ENCODE measurements at places on chromosomes 7 and 10.

GRCh38 chr10:105844241-105844640 is 1203.2 kb downstream of the SORCS3 start:
- no peak for DNase-seq

GRCh38 chr7:29370531-29371314 is 176.1 kb downstream of the CHN2 start:
- no peak for DNase-seq

DNA sequence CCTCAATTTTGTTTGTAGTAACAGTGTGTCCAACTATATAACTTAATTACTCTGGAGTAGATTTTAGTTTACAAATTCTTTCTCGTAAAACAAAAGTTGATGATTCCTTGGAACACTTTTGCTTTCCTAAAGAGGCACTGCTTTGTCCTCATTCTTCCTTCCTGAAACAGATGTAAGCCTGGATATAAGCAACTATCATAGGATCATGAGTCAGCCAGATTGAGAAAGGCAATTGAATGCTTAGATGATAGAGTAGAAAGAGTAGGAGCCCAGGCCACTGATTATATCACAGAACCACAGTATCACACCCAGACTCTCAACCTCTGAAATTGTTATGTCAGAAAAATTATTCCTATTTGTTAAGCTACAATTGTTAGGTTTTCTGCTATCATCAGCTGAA is 69.9 kb downstream of the TMEM106B start:
- no peak for DNase-seq

DNA sequence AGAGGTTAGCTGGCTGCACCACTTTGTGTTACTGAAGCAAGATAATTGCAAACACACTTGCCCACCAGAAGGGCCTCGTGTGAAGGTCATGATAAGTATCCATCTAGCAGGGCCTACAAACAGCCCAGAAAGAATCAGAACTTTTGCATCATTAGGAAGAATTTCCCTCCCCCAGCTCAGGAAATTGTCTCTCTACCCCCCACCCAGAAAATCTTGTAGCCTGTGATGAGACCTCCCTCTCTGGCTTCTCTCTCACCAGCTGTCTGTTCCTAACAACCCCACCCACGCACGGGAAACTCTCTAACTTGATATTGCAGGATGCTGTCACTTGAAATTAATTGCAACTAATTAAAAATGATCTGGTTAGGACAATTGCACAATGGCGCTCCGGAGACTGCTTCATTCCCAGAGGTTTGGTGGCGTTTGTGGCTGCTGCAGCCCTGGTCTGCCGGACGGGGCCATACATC is 34.5 kb downstream of the ZNF503 start:
- DNase-seq = no peak

- DNase-seq = no peak
Measured at GRCh38 chr10:99524050-99524666, 8.6 kb upstream of the NKX2-3 start.

Data from stimulated activated CD4-positive, alpha-beta T cell treated with anti-CD3 and anti-CD28 coated beads, Interleukin-12 subunit alpha, Interleukin-12 subunit beta, amount 100 ng/mL, for 48 hours (primary cell).